Myocyte (in vitro differentiated cells): ENCODE measurements at places on chromosomes 16 and 17. TPM values are rescaled to one million over a fixed set of nuclear protein-coding genes. Genes with fewer than 3 reads are reported as not detected.

DNA sequence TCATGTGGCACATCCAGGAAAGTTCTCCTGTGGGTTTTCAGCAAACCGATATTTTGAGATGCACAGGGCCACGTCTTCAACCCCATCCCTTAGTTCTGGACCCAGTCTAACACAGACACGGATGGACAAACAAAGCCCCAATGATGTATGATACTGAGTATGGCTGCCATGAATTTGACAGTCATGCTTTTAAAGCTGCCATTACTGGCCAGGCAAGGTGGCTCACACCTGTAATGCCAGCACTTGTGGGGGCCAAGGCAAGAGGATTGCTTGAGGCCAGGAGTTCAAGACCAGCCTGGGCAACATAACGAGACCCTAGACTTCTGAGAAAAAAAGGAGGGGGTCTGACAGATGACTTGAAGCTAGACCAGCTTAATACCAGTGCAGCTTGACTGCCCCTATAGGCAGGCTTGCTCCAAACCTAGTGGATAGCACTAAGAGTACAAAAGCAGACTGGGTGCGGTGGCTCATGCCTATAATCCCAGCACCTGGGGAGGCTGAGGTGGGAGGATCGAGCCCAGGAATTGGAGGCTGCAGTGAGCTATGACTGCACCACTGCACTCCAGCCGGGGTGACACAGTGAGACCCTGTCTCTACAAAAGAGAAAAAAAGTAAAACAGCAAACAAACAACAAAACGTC is 10.8 kb upstream of the ZNF629 start:
- no peak for DNase-seq

DNA sequence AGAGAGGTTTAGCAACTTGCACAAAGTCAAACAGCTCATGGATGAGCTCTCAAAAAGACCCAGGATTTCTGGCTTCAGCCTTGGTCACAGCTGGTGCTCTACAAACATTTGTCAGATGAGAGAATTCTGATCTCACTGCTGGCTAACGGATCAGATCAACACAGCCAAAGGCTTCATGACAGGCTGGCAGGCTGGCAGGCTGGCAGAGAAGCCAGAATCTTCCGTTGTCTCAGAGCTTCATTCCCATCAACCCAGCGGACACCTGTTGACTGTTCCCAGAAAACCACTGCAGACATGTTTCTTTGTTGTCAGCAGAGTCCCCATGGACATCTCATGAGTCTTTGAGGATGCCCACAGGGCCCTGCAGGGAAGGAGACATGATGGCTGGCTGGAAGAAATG is 303.8 kb upstream of the ASIC2 start:
- peak; percentile 15 for DNase-seq

DNA sequence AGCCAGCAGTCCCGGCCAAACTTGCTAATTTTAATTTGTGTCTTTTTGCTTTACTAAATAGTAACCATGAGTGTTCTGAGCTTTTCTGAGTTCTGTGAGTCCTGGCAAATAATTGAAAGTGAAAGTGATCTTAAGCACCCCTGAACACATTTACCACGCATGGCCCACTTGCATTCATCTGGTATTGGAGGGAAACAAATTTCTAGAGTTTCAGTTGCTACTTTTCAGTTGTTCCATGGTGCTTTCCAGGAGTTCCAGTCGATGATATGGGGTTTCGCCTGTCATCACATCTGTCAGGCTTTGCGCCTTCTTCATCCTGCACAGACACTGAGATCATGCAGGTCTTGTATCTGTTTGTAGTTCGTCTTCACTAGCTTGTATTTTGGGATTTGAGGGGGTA is 44.1 kb downstream of the CRLF3 start:
- DNase-seq: no peak

The ITGAD gene
- total RNA-seq: not detected in 2 replicates

- no peak for DNase-seq
These were observed 5.5 kb upstream of the SLC7A5 start for GRCh38 chr16:87874639-87875427.

DNA sequence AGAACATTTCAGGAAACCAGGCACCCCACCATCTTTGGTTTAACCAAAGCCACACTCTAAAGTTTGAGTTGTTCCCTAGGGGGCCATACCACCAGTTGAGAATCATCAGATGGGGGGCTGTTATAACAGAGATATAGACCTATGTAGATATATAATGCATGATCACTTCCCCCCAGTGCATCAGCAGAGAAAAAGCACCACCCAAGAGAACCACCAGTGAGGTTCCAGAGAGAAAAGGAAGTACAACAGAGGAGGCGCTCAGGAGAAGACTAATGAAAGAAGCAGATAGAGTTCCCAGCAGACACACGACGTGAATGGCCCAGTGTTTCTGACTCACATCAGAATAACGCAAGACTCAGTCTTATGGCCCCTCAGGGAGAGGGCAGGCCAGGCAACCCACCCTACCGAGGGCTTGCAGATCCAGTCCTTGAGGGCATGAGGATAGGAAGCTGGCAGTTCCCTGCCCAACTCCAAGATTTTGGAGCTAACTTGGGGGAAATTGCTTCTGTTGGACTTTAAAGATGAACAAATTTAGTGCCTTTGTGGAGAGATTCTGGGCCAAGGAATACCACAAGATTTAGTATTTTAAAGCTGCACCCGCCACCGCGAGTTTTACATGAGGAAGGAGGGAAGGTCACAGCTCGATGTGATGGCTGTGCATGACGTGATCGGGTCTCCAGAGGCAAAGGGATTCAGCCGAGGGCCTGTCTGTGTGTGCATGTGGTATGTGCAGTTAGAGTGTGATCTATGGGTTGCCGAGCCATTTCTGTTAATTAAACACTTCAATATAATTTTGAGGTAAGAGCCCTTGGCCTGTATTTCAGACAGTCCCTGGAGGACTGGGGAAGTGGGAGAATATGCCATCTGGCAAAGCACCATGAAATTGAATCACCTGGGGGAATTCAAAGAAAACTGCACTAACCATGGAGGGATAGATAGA is 53.1 kb downstream of the AIPL1 start:
- no peak for DNase-seq

The GPRC5B gene
- 26.5 and 52.9 TPM in 2 replicates for total RNA-seq

DNA sequence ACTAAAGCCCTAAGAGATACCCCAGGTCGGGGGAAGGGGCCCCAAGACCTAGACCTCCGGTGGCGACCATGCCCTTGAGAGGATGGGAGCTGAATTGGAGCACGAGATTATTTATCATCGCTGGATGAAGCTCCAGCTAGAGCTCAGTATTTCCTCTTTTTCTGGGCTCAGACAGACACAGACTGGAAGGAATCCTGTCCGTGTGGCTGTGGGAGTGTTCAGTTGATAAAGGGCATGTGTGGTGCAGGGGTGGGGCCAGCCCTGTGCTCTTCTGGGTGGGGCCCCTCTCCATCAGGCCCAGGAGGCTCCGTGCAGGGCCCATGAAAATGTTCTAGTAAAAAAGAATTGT is 6.3 kb upstream of the CBX4 start:
- DNase-seq: no peak

DNA sequence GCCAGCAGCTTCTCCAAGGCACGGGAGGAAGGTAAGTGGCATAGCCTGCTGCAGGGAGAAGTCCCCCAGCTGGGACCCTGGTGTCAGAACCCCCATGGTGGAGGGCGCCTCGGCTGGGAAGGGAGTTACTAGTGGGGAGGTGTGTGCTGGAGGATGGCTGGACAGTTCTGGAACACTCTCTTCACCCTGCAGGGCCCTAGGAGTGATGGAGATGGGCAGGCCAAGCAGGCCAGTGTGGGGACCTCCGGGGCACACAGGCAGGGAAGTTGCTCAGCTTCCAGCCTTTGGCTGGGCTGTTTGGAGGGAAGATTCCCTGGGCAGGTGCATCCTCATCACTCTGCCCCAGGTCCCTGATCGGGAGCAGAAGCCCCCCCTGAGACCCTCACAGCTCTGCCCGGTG is 696 bp downstream of the C17orf99 start:
- DNase-seq: no peak

- DNase-seq: no peak
These were observed 603.0 kb upstream of the CDH8 start for GRCh38 chr16:62638964-62639870.
